CD4-positive, CD25-positive, alpha-beta regulatory T cell (primary cell): ENCODE measurements at places on chromosomes 5 and 9. TPM values are rescaled to one million over a fixed set of nuclear protein-coding genes. Genes with fewer than 3 reads are reported as not detected.

Gene ADAMTSL1
- total RNA-seq: not detected

Gene KIF24
- total RNA-seq: 0.25 TPM

GRCh38 chr5:63961598-63962161 is 565 bp downstream of the HTR1A start:
- H3K36me3 ChIP-seq: no peaks in the 10 kb centered on the region
- no peaks in the 10 kb centered on the region for H3K27me3 ChIP-seq
- no peak overlapping the region for H3K4me3 ChIP-seq
- H3K27ac ChIP-seq: no peak overlapping the region
- H3K4me1 ChIP-seq: no peaks in the 10 kb centered on the region
- no peak for DNase-seq

Gene ACOT12
- not detected for total RNA-seq

Gene BNC2
- not detected for total RNA-seq

GRCh38 chr9:96108691-96109380 is 193.1 kb downstream of the HSD17B3 start:
- no peak for DNase-seq
- no peak overlapping the region for H3K4me3 ChIP-seq
- H3K4me1 ChIP-seq: no peaks in the 10 kb centered on the region
- H3K27ac ChIP-seq: no peak overlapping the region
- H3K27me3 ChIP-seq: peaks cover 10% of the 10 kb centered on the region

Gene TIMD4
- 5.1 TPM for total RNA-seq

DNA sequence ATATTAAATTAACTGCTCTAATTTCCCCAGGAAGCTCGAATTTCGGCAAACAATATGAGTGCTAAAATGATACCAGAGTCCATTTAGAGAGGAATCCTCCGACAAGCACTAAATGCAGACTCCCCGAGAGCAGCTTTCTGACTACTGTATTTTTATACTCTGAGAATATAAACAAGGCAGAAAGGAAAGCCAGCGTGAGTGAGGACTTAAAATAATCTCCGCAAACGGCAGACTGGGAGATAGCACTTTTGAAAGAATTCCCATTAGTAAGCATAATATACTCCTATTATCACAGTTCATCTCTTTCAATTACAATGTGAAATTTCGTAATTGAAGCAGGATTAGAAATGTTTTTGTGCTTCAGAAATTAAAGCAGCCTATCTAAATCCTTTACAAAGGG is 269.4 kb upstream of the PANK3 start:
- no peak for DNase-seq
- no peaks in the 10 kb centered on the region for H3K36me3 ChIP-seq
- no peak overlapping the region for H3K4me3 ChIP-seq
- no peaks in the 10 kb centered on the region for H3K27me3 ChIP-seq
